Activated naive CD8-positive, alpha-beta T cell treated with anti-CD3 and anti-CD28 coated beads, Interleukin-2, amount 50 U/mL, for 24 hours (primary cell): ENCODE measurements at places on chromosomes 5 and 9.

DNA sequence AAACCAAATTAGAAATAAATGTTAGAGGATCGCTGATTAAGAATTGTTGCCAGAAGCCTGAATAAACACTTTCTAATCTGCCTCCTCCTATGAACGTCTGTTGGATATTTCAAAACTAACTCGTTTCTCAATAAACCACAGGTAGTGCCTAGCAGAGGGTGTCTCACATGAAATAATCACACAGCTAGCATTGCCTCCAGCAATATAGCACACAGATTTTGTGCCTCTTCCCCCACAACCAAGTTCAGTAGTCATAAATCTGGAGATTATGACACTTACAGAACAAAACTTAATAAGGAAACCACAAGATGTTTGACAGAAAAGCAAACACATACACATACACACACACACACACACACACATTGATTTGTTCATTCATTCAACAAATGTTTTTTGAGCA, 173.2 kb upstream of the CDH10 start:
- no peak for DNase-seq

GRCh38 chr5:142659405-142659804, 26.5 kb downstream of the FGF1 start:
- no peak for DNase-seq

- DNase-seq: no peak
These were observed 50.1 kb upstream of the FBXL17 start for GRCh38 chr5:108432024-108432423.

GRCh38 chr5:53361708-53362107, 118.7 kb upstream of the FST start:
- DNase-seq: no peak

GRCh38 chr5:173669483-173669882, 53.0 kb upstream of the BOD1 start:
- no peak for DNase-seq
